Stimulated activated naive CD4-positive, alpha-beta T cell (primary cell): ENCODE measurements at places on chromosomes 4 and X.
A peak's percentile ranks its signal among the peaks of the same experiment; 100 is the strongest.

DNA sequence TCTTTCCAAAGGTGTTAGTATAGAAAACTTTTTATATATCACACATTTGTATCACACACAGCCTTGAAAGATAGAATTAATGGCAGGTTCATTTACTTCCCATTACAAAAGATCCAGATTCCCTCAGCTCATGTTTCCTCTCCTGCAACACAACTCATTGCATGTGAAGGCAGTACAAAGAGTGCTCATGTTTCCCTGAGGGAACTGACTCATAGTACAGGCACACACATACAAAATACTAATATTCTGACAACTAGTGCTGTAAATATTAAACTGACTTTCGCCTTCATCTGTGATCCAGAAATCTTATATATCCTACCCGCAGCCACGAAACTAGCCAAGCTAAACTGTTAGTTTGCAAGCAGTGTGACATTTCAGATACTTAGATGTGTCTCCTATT lies 819.8 kb upstream of the PCDH7 start:
- DNase-seq: no peak

DNA sequence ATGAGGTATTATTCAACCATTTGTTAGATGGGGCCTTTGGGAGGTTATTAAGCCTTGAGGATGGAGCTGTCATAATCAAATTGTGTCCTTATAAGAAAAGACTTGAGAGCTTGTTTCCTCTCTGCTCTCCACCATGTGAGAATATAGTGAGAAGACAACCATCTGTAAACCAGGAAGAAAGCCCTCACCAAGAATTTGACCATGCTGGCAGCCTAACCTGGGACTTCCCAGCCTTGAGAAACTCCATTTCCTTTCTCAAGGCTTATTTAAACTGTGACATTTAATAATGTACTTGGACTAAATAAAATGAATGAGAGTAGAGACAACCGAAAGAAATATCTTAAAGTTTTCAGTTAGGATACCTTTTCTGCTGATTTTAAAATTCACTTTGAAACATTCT lies 83.7 kb upstream of the GC start:
- no peak for DNase-seq

GRCh38 chrX:107724653-107725052 lies 50.9 kb downstream of the TSC22D3 start:
- no peak for DNase-seq

- DNase-seq: no peak
Measured at GRCh38 chrX:68929332-68930150, 100.7 kb downstream of the EFNB1 start.

DNA sequence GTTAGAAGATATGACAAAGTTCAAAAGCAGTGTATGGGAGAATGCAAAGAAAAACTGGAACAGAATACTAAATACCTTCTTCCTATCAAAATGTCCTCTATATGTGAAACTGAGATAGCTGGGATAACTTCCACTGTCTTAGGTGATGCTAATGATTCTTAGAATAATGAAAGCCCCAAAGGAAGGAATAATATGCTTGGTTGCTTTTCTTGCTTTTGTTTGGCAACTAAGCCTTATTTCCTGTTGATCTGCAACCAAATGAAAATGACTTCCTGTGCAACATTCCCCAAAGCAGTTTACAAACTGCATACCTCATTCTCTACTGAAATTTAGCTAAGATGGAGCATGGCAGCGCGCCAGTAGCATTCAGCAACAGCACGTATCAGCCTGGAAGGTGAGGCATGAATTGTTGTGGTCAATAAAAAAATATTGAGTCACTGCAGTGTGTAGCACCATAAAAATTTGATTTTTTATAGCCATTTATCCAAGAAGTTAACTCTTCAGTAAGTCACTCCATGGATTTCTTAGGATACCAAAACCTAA lies 18.7 kb downstream of the NDNF start:
- no peak for DNase-seq

- no peak for DNase-seq
Measured at GRCh38 chr4:114287079-114287696, 307.7 kb upstream of the ARSJ start.

- DNase-seq: no peak
Measured at GRCh38 chr4:139092271-139092670, 76.7 kb downstream of the NOCT start.

GRCh38 chr4:112288455-112288854 lies 2.8 kb upstream of the TIFA start:
- no peak for DNase-seq

- no peak for DNase-seq
Measured at GRCh38 chrX:70488856-70489255, 44.2 kb downstream of the DLG3 start.

DNA sequence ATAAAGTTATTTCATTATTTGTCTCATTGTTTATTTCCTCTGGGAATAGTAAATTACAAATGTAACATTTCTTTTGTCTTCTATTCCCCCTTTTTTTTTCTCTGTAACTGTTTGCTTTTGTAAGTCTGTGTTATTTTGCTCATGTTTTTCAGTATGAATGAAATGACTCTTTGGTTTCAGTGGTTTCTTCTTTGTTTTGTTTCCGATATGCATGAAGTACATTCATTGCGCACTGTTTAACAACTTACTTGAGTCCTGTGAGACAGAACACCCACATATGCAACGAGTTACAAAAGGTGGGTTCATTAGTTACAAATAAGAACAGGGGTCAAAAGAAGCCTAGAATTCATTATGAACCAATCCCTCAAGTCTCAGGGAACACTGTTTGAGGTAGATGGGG lies 175.0 kb upstream of the UGT8 start:
- no peak for DNase-seq

GRCh38 chrX:119155416-119156035 lies 27.9 kb upstream of the KIAA1210 start:
- DNase-seq: no peak

DNA sequence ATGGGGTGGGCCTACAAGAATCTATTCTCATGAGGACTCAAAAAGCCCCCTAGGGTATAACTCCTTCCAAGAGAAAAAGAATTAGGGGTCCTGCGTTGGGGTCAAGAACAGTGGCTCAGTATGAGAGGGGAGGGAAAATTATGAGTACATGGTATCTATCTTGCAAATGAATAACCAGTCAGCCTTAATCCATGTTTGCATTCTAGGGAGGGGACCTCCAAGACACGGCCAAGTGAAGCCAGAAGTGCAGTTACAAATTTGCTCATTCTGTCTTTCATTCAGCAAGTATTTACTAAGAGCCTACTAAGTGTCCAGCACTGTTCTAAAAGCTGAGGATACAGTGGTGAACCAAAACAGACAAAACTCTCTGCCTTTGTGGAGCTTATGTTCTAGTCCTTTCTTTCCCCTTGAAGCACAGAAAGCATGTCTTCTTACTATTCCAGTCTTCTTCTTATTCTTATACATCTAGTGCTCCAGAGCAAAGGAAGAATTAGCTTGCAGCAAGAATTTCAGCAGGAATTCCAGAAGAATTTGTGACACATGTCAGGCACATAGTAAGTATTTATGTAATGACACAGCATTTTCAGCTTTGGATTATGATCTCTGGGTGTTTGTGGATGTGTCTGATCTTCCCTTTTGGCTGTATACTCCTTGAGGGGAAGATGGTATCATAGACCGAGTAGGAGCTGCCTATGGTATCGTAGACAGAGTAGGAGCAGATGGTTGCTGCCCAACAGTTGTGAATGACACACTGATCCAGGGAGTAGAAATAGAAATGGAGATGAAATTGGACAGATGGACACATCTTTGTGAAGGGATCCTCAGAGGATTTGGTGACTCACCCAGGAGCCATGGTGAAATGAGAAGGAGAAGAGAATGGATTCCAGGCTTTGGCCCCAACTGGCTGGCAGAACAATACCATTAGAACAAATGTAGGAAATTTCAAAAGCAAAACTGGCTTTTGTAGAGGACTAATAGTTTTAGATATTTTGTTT lies 75.9 kb downstream of the COQ2 start:
- DNase-seq: no peak

DNA sequence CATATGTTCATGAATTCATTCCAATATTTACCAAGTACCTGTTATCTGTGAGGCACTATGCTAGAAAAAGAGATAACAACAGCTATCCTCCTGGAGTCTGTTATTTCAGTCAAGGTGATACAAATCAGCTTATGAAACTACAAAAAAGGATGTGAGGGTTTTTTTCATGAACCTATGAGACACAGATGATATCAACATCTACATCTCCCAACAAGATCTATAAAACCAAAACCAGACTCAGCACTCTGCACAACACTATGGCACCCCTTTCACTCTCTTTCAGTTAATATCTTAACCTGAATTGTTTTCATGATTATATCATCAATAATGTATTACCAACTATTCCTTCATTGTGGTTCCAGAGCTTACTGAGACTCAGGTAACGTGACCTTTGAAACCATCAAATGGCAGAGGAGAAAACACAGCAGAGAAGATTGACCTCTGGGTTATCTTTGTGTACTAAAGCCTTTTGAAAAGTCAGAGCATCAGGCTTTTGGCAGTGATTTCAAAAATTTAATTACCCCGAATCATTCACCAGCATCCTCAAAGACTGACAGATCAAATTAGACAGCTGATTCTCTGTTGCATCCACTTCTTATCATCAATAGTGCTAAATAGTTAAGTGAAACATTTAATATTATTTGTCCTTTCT lies 244.6 kb upstream of the FTHL17 start:
- no peak for DNase-seq

DNA sequence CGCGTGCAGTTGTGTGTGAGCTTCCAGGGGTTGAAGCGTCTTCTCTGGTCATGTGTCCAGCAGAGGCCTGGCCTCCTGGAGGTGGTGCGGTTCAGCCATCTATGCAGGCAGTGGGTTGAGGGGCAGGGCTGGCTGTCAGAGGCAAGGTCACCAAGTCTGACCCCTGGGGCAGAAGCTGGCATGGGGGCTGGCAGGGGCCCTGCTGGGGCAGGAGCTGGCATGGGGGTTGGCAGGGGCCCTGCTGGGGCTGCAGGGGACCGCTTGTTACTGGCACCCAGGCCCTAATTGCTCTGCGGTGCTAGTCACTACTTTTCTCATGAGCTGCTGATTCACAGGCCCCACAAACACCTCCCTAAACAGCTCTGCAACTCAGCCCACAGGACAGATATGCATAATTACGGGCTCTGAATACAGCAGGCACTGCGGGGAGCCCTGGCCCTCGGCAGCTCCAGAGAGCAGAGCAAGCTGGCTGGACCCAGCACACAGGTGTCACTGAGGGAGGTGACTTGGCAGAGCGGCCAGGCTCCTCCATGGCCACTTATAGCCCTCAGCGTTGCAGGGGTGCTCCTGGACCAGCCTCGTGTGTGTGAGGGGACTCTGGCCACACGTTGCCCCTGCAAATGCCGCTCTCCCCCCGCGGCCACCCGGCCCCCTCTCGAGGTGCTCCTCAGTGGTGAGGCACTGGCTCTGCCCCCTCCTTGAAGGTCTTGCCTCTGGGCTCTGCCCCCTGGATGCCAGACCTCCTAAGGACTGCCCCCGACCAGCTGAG lies 32.7 kb downstream of the CPLX1 start:
- DNase-seq: no peak

DNA sequence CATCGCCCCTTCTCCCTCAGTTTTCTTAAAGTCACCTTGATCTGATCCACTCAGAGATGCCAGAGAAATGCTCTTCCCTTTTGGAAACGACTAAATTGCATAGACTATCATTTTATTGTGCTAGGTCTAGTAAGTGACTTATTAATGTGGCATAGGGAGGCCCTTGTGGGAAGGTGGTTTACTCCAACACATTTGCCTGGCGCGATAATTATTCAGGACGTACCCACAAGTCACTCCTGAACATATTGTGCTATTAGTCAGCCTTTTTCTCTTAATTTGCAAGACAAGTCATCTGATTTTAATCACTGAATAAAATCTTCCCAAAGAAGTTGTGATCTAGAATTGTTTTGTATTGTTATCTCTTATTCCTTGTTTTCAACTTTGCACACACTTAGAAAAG lies 7.6 kb downstream of the ENPEP start:
- no peak for DNase-seq

DNA sequence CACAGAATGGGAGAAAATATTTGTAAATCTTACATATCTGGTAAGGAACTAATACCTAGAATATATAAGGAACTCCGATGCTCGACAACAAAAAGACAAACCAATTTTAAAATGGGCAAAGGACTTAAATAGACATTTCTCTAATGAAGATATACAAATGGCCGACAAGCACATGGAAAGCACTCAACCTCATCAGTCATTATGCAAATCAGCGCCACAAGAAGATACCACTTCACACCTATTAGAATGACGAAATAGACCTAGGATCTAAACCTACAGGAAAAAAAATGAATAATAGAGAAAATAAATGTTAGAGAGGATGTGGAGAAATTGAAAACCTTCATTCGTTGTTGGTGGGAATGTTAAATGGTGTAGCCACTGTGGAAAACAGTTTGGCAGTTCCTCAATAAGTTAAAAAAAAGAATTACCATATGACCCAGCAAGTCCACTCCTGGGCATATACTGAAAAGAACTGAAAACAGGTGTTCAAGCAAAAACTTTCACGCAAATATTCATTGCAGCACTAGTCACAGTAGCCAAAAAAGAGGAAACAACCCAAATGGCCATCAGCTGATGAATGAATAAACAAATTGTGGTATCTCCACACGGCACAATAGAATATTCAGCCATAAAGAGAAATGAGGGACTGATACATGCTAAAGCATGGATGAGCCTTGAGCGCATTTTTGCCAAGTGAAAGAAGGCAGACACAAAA lies 57.3 kb upstream of the WDR19 start:
- no peak for DNase-seq

- DNase-seq: no peak
Measured at GRCh38 chrX:107716118-107716684, 59.4 kb downstream of the TSC22D3 start.

GRCh38 chr4:119025916-119026661 lies 109.5 kb upstream of the MYOZ2 start:
- no peak for DNase-seq

GRCh38 chr4:146059865-146060264 lies 115.7 kb upstream of the LSM6 start:
- DNase-seq: no peak

GRCh38 chr4:28636971-28637370 lies 1776.3 kb downstream of the STIM2 start:
- DNase-seq: no peak

GRCh38 chr4:145279122-145279960 lies 99.0 kb upstream of the OTUD4 start:
- no peak for DNase-seq

DNA sequence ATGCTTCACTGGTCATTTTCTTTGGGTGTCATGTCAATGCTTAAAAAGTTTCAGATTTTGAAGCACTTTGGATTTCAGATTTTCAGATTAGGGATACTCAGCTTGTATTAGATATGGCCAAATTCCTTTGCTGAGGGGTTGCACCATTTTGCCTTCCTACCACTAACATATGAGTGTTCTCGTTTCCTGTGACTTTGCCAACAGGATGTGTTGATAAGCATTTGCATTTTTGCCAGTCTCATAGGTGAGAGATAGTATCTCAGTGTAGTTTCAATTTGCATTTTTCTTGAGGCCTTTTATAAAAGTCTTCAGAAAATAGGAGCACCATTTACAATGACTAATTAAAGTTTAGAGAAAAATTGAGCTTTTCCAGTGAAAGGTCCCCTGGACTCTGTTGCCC lies 71.6 kb upstream of the CLCN4 start:
- peak; percentile 22 for DNase-seq

- DNase-seq: no peak
Measured at GRCh38 chr4:190015538-190016368, 11.3 kb downstream of the FRG2 start.
